ENCODE measurements at places on chromosomes 11 and 22.
A peak's percentile ranks its signal among the peaks of the same experiment; 100 is the strongest.

- no peak for DNase-seq
Measured at GRCh38 chr11:15944460-15944859, 411.9 kb downstream of the SOX6 start.

DNA sequence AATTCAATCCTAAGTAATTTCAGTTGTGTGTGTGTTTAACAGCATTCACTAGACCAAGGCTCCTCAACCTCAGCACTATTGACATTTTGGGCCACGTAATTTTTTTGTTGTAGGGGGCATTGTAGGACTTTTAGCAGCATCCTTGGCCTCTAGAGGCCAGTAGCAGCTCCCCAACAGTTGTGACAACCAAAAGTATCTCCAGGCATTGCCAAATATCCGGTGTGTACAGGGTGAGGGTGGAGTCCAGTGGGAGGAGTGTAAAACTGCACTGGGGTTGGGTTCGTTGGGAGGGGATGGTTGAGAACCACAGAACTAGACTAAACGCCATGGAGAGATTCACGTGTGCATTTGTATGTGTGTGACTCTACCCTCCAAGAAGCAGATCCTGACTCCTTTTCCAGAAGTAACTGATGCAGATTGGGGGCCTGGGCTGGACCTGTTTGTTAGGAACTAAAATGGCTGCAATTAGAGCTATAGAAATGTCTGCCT lies 5.9 kb upstream of the PHF21A start:
- peak; percentile 43 for DNase-seq

DNA sequence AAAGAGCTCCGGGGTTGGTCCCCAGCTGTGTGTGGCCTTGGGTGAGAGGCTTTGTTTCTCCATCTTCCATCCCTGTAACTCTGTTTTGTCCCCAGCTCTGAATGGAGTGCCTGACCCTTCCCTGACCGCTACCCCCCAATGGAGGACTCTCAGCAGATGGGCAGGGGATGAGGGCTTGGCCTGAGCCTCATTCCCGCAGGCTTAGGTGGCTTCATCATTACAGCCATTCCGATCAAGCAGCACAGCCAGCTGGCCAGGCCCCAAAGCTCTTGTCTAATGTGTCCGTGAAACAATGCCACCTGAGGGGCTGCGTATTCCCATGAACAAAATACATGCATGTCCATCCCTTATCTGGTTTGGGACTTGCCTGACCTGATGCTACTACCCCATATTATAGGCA lies 3.9 kb upstream of the CDC42EP2 start:
- no peak for DNase-seq

DNA sequence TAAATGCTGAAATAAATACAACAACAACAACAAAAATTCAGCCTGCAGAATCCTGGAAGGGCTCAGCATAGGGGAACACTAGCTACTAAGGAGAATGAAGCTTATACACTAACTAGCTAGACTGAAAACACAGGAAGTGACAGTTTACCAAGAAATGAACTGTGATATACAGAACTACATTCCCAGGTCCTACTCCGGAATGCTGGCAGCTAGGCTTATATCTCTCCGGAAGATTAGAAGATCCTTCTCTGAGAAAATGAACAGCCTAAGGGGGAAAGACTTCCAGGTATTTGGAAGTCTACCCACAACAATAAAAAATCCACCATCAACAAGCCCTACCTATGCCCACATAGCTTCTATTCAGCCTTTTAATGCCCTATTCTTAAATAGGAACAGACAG lies 31.0 kb downstream of the CCDC34 start:
- DNase-seq: no peak

GRCh38 chr11:132256528-132257279 lies 886.3 kb downstream of the NTM start:
- no peak for DNase-seq

- no peak for DNase-seq
Measured at GRCh38 chr11:72577271-72577721, 96.9 kb downstream of the PDE2A start.

DNA sequence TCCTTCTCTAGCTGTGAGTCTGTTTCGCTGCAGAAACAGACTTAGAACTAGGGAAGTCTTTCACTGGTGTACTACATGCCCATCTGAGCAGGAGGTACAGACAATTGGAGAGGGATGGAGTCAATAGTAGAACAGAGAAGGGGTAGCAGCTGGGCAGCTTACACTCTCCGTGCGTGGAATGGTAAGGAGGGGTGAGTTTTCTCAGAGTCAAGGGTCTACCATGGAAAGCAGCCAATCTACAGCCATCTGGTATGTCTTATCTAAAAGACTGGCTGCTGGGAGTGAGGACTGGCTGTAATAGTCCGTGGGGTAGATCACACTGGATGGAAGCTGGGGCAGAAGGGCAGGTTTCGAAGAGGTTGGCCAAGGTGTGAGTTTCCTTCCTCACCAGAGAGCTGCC lies 137.3 kb upstream of the TENM4 start:
- DNase-seq: no peak

DNA sequence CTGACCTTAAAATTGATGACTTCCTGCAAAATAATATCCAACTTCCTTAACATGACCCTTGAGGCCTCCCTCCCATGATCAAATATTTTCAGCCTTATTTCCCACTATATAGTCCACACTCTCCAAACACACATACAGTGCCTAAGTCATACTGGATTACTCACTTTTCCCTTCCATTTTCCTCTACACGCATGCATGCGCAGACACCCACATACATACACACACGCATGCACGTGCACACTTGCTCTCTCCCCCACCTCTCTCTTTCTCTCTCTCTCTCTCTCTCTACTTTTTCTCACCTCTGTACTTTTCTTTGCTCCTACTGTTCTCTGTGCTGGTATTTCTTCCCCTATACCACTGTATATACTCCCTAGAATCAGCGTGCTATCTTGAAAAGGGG lies 28.1 kb downstream of the DLG2 start:
- DNase-seq: no peak

DNA sequence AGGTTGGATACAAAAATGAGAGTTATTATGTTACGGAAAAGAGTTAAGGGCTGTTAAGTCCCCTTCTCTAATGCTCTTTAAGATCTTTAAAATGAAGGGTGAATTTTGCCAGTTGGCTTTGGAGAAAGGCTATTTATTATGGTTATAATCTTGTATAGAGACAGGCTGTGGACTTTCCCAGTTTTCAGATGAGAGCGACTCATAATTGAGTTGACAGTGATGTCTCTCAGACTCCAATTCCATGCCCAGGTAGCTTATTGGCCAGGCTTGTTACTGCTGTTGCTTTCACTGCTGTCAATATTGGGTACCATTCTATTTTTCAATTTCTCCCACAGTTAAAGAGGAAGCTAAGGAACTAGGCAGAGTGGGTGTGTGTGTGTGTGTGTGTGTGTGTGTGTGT lies 13.1 kb downstream of the ENDOD1 start:
- no peak for DNase-seq

GRCh38 chr22:31431950-31432349 lies 32.5 kb downstream of the DRG1 start:
- no peak for DNase-seq

GRCh38 chr11:63694596-63694995 lies 13.3 kb downstream of the RTN3 start:
- no peak for DNase-seq

DNA sequence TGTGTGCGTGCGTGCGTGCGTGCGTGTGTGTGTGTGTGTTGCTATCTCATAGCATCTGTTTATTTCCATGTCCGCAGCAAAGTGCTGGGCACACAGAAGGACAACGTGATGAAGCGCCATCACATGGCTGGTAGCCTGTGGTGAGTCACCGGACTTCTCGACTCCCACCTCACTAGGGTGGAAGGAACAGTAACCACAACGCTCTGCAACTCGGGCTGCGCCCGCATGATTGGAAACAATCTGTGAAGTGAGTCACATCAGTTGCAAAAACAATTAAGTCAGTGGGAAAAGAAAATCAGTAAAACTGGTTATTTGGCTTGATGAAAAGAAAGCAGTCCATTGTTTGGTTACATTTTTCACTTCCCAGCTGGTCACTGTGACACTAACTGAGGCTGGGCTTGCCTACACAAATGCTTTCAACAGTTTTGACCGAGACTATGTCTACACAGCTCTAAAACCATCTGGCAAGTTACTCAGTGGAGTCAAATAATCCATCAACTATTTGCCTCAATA lies 437.3 kb upstream of the CADM1 start:
- DNase-seq: no peak

- no peak for DNase-seq
Measured at GRCh38 chr22:32073262-32073661, 30.2 kb downstream of the SLC5A1 start.

DNA sequence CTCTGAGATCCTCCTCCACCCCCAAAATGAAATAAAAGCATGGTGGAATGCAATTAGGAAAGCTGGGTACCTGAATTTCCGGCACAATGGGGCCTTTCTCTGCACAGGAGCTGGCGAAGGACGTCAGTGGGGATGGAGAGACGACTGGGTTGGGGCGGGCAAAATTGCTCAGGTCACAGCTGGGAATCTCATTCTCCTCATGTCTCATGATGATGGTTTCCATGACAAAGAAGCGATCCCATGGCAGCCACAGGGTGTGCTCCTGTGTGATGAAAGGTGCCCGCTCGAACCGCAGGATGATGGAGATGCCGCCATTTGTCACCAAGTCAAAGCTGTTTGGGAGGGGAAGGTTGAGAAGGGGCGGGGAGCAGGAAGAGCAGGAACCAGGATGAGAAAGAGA lies 157.6 kb upstream of the NARS2 start:
- no peak for DNase-seq

- DNase-seq: no peak
Measured at GRCh38 chr22:44764974-44765373, 12.6 kb downstream of the ARHGAP8 start.

DNA sequence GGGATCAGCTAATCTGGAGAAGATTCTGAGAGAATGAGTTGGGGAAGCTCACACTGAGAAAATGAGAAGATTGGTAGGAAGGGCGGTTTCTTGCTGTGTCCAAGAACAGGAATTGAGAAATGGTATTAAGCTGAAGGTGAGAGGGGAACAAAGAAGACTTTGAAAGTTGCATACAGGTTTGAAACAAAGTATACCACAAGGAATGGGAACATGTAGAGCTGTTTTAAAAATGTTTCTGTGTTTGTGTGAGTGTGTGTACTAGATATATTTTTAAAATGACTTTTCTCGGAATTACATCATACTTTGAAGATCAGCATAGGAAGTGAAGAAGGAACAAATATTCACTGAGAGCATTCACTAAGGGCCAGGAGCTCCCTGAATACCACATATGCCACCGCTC lies 24.4 kb upstream of the IZUMO1R start:
- DNase-seq: no peak

DNA sequence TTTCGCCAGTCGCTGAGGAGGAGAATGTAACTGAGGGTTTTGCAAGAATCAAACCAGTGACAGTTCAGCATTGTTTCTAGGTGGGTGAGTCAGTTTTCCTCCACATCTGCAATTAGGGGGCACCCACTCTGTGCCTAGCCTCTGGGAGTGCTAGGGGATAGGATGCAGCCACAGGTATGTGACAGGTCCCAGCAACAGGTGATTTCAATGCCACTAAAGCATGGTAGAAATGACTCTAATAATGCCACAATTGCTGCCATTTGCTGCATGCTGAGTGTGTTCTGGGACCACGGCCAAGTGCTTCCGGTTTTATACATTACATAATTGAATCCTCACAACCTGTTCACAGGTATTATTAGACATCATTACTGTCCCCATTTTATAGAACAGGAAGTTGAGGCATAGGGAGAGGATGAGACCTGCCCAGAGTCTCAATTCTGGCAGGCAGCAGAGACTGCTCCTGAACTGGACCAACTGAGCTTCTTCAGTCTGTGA lies 556 bp downstream of the CRYBB2 start:
- no peak for DNase-seq

GRCh38 chr11:123504401-123504800 lies 74.3 kb downstream of the GRAMD1B start:
- DNase-seq: no peak

GRCh38 chr11:78683774-78684173 lies 109.1 kb upstream of the NARS2 start:
- no peak for DNase-seq

GRCh38 chr22:20238536-20238900 lies 29.6 kb downstream of the RTN4R start:
- DNase-seq: peak; percentile 27

GRCh38 chr11:112925516-112926310 lies 35.5 kb upstream of the NCAM1 start:
- DNase-seq: no peak

GRCh38 chr22:25049770-25050169 lies 97.3 kb downstream of the KIAA1671 start:
- no peak for DNase-seq

- no peak for DNase-seq
Measured at GRCh38 chr11:105923807-105924206, 98.2 kb downstream of the MSANTD4 start.

- DNase-seq: no peak
Measured at GRCh38 chr11:19913893-19914249, 201.2 kb downstream of the NAV2 start.

GRCh38 chr11:2138068-2138430 lies 1.1 kb downstream of the IGF2 start:
- no peak for DNase-seq

GRCh38 chr11:76863196-76863777 lies 2.6 kb downstream of the ACER3 start:
- no peak for DNase-seq

DNA sequence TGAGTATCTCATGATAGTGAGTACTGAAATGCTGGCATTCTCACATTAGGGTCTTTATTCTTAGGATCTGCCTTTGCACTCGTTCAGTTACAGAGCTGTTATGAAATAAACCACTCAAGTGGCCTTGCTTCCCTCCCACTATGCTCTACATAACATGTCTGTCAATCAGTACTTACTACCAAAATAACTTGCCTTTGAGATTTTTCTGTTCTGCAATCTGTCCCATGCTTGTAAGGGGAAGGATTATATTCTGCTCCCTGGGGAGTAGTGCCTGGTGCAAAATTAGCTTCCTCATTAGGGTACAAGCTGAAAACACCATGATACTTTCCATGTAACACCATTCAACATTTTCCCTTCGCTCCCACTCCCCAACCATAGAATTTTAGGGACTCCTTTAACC lies 1.9 kb upstream of the GRAP2 start:
- no peak for DNase-seq

DNA sequence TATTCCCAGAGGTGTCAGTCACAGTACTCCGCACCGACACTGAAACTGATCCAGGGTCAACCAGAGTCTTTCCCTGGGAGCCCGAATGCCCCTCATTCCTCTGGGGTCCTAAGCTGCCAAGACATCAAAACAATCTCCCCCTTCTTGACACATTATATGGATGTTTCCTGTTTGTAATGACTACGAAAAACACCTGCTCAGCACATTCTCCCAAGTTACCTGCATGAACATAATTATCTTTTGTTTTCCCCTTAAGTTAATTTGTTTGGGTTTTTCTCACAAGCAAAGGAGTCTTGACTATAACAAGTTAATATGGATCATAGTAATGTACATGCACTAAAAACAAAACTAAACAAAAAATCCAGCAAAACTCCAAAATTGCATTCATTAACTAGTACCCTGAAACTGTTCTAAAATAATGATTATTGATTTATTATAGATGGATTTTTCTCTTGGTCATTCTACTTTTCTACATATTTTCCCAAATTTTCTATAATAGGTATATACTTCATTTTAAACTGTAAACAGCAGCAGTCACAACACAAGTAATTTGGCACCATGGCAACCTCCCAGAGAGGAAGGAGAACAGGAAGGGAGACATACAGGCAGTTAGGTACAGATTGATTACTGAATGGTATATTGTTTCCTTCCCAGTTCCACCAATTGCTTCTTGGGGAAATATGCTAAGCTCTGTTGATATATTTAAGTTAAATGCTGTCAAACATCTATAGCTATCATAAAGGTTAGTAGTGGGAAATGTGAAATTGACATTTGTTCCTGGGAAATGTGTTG lies 631.5 kb downstream of the METTL15 start:
- DNase-seq: no peak

- peak; percentile 69 for DNase-seq
Measured at GRCh38 chr11:35237860-35238715, 99.1 kb downstream of the CD44 start.
